ENCODE measurements at places on chromosomes 7 and 10.
A peak's percentile ranks its signal among the peaks of the same experiment; 100 is the strongest.

DNA sequence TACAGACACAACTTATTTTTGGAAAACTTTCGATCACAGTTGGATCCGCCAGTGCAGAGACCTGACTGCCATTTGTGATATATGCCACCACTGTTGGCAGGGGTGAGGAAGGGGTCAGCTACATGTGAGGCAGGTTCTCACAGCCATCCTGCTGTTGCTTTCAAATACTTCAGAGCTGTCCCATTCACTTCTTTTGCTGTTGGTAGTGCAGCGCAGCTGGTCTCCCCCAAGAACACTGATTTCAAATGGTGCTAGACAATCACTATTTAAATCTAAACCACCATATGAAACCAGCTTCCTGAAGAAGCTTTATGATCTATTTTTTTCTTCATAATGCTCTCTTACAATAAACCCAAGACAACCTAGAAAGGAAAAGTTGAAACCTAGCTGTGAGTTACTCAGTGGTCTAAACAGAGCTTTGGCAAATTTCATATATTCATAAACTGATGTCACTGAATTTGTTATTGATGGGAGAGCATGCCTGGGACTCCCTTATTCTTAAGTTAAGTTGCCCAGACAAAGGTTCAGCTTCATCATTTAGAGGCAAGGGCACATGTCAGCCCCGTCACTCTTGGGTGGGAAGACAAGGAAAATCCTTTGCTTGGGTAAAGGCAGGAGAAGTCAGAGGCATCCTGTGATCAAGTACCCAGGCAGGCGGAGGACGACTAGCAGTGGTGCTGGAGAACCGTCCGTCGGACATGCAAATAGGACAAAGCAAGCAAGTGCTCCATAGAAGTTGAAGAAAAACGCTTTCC is 143.4 kb upstream of the KLF14 start:
- no peak for DNase-seq
- H3K27me3 ChIP-seq, result no peaks in the 10 kb centered on the region
- peaks cover 9% of the 10 kb centered on the region for H3K4me1 ChIP-seq
- no peak overlapping the region for H3K4me3 ChIP-seq

DNA sequence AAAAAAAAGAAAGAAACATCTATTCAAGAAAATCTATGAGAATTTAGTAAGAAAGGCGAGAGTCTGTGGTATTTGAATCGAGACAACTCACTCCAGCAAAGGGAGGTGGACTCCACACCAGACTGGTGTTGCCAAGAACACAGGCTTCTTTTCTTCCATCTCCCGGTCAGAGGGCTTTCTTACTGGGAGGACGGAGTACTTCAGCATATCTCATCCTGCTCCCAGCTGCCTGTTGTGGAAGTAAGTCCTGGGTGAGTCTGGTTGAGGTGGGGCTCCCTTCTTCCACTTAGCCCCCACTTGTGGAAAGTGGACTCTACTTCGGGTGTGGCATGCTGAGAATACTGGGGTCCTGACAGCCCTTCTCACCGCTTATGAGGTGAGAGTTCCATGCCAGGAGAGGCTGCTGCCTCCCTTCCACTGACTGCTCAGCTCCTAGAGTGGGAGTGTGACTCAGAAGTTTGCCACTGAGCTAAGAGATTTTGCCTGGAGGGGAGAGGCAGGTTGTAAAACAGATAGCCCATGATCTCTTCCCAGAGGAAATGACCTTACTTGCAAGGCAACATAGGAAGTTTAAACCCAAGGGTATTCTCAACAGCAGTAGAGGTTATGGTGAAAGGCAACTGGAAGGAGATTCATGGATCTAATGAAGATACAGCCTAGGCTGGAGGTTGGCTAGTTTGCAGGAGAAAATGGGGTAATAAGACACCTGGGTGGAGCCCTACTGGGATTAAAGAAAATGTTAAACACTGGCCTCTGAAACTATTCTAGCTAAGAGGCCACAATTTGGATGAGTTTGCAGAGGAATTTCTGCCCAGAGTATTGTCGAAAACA is 3.5 kb upstream of the NACAD start:
- H3K27ac ChIP-seq, result no peak overlapping the region
- no peaks in the 10 kb centered on the region for H3K27me3 ChIP-seq
- H3K4me3 ChIP-seq, result no peak overlapping the region
- no peaks in the 10 kb centered on the region for H3K4me1 ChIP-seq
- no peak for DNase-seq

- no peak for DNase-seq
- H3K27me3 ChIP-seq, result no peaks in the 10 kb centered on the region
- H3K27ac ChIP-seq, result no peak overlapping the region
- peaks cover 21% of the 10 kb centered on the region for H3K36me3 ChIP-seq
- no peak overlapping the region for H3K4me3 ChIP-seq
These were observed 21.9 kb downstream of the TNKS2 start for GRCh38 chr10:91820144-91820543.

DNA sequence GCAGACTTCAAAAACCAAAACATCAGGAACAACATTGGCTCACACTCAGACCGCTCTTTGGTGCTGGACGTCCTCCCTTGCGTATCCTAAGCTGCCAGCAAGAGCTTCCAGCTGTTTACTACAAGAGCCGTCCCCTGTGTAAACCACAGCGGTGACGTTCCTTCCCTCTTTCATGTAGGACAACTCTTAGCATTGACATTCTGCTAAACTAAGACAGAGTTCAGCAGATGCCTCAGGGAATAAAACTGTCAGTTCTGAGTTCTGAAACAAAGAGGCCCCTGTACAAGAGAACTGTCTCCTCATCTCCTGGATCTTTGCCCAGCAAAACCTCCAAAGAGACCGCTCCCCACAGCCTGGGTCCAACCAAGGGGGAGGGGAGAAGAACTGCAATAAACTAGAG is 57.8 kb upstream of the OPALIN start:
- no peaks in the 10 kb centered on the region for H3K27me3 ChIP-seq
- no peak overlapping the region for H3K27ac ChIP-seq
- no peak for DNase-seq
- no peaks in the 10 kb centered on the region for H3K4me1 ChIP-seq

GRCh38 chr10:93123766-93124165 is 50.1 kb downstream of the CYP26A1 start:
- no peak for DNase-seq
- H3K4me1 ChIP-seq, result no peaks in the 10 kb centered on the region

DNA sequence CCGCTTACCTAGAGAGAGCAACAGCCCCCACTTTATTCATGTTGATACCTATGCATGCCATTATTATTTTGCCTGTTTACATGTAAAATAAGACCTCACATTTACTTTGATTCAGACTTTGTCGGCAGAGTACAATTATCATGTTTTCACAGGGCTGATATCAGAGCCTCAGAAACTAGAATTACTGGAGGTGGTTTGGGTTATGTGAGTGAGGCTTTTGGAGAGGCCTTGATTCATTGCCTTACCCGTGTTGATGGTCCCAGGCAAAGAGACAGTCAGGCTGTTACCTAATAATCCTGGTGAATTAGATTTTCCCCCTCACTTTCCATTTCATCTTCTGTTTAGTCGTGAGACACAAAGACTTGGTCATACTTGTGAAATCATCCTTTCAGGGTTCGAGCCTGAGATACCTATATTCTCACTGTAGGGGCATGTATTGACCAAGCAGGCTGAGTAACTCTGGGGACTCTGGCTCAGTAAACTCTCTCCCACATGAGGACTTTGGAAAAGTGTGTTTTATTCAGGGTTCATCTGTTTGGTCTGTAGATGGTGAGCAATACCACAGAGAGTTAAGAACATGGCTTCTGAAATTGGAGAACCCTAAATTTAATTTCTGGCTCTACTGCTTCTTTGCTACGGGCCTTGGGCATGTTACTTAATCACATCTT is 150.9 kb downstream of the CELF2 start:
- H3K4me1 ChIP-seq, result no peaks in the 10 kb centered on the region
- no peaks in the 10 kb centered on the region for H3K36me3 ChIP-seq
- H3K27me3 ChIP-seq, result no peaks in the 10 kb centered on the region
- no peak overlapping the region for H3K27ac ChIP-seq
- no peak for DNase-seq
- H3K4me3 ChIP-seq, result no peak overlapping the region

GRCh38 chr7:42222125-42222524 is 14.9 kb downstream of the GLI3 start:
- H3K27me3 ChIP-seq, result no peaks in the 10 kb centered on the region
- H3K4me3 ChIP-seq, result no peak overlapping the region
- no peak overlapping the region for H3K27ac ChIP-seq
- no peaks in the 10 kb centered on the region for H3K4me1 ChIP-seq
- no peaks in the 10 kb centered on the region for H3K36me3 ChIP-seq
- DNase-seq, result no peak

DNA sequence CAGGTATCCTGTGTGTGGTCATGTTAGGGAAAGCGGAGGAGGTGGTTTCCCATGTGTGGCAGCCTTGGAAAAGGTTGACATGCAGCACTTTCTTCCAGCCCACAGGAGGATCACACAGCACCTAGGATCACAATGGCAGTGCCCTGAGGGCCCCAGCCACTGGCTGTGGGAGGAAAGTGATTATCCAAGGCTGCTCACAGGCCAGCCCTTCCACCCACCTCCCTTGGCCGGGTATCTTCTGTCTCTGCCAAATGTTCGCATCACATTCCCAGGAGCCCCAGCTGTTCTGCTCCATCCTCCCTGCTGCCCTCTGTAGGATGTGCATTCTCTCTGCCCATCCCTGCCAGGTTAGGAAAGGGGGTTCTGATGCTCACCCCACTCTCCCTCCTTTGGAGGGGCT is 2.5 kb upstream of the MLXIPL start:
- no peak overlapping the region for H3K27ac ChIP-seq
- no peak for DNase-seq
- H3K27me3 ChIP-seq, result no peaks in the 10 kb centered on the region
- H3K4me3 ChIP-seq, result no peak overlapping the region

DNA sequence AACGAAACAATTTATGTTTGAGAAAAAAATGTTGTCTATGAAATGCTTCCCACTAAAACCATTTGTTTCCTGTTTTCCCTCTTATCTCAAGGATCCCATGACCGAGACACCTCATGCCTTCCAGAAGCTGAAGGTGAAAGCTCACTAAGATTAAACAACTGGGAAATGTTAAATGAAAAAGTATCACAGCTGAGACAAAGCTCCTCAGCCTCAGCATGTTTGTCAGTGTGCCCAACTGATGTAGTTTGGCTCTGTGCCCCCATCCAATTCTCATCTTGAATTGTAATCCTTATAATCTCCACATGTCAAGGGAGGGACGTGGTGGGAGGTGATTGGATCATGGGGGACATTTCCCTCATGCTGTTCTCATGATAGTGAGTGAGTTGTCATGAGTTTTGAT is 327.3 kb downstream of the HTR7 start:
- no peak for DNase-seq
- H3K4me1 ChIP-seq, result no peaks in the 10 kb centered on the region
- no peak overlapping the region for H3K27ac ChIP-seq

- no peaks in the 10 kb centered on the region for H3K36me3 ChIP-seq
- DNase-seq, result no peak
- no peak overlapping the region for H3K4me3 ChIP-seq
- no peaks in the 10 kb centered on the region for H3K27me3 ChIP-seq
- H3K4me1 ChIP-seq, result no peaks in the 10 kb centered on the region
These were observed 40.0 kb upstream of the LRRN3 start for GRCh38 chr7:111050875-111051416.

DNA sequence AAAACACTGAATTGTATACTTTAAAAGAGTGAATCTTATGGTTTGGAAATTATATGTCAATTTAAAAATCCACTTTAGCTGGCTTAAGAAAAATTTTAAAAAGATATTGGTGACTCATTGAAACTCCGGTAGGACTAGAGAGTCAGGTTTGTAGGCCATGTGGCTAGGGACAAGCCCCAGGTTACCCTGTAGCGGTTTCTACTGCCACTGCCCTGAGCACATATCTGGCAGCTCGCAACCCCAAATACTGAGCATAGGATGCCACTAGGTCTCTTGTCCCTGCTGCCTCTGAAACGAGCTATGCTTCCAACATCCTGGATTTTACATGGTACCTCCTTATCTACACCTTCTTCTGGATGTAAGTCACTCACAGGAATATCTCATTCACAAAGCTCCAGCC is 1.4 kb upstream of the MGAM2 start:
- no peaks in the 10 kb centered on the region for H3K36me3 ChIP-seq
- no peak overlapping the region for H3K4me3 ChIP-seq
- H3K27ac ChIP-seq, result no peak overlapping the region
- no peaks in the 10 kb centered on the region for H3K27me3 ChIP-seq

GRCh38 chr7:116776610-116777289 is 85.6 kb upstream of the CAPZA2 start:
- H3K27me3 ChIP-seq, result no peaks in the 10 kb centered on the region
- peak overlapping the region; percentile 65 for H3K27ac ChIP-seq
- no peaks in the 10 kb centered on the region for H3K36me3 ChIP-seq
- H3K4me1 ChIP-seq, result peaks cover 37% of the 10 kb centered on the region
- DNase-seq, result peak; percentile 58
- H3K4me3 ChIP-seq, result no peak overlapping the region

- no peak for DNase-seq
- no peak overlapping the region for H3K4me3 ChIP-seq
- H3K27me3 ChIP-seq, result no peaks in the 10 kb centered on the region
These were observed 37.3 kb downstream of the CFAP46 start for GRCh38 chr10:132904814-132905649.

DNA sequence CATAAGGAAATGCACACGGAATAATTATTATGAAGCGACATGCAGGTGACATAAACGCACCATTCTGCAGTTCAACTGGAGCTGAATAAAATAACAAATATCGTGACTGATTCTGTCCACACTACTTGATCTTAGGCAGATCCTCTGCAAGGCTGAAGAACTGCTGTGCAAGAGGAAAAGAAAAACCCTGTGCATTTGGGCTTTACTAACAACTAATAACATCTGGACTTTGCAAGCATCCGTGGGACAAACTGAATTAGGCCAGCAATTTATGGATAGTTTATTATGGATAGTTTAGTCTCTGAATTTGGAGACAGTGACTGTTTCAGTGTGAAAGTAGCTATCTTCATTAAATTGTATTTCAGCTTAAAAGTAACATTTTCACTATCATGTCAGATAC is 309.4 kb downstream of the SFMBT2 start:
- H3K4me3 ChIP-seq, result no peak overlapping the region
- no peaks in the 10 kb centered on the region for H3K27me3 ChIP-seq
- no peaks in the 10 kb centered on the region for H3K4me1 ChIP-seq
- no peak for DNase-seq

DNA sequence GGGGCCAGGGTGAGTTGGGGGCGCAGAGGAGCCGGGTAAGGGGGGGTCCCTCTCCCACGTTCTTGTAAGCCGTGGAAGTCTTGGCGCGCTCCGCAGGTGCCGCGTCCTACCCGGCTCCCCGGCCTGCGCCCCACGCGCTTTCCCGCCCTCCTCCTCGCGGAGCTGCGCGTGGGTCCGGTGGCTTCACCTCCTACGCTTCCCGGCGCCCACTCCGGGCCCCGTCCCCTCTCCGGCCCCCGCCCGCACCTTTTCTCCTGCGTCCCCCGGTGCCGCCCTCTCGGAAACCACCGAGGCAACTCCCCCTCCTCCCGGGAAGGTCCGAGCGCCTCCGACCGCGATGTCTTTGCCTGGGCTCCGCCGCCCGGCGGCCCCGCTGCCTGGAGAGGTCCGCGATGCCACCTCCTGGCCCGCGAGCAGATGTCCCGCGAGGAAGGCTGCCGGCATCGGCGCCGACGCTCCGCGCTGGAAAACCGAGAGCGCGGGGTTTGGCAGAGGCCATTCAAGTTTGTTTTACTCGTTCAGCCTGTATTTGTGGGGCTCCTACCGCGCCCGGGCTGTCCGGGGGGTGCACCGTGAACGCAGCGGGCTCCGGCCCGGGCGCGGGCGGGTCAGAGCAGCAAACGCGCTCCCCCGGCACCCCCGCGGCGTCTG is 2.4 kb upstream of the NKX6-2 start:
- H3K4me1 ChIP-seq, result no peaks in the 10 kb centered on the region
- H3K27ac ChIP-seq, result no peak overlapping the region
- H3K36me3 ChIP-seq, result no peaks in the 10 kb centered on the region
- no peak overlapping the region for H3K4me3 ChIP-seq
- H3K27me3 ChIP-seq, result peaks cover 30% of the 10 kb centered on the region

GRCh38 chr10:124641282-124642087 is 102.7 kb downstream of the FAM53B start:
- no peak overlapping the region for H3K4me3 ChIP-seq
- no peak for DNase-seq
- H3K36me3 ChIP-seq, result no peaks in the 10 kb centered on the region
- no peaks in the 10 kb centered on the region for H3K4me1 ChIP-seq

Measured in pancreas (tissue), 10 donors.